ENCODE measurements at places on chromosomes 2 and 18.
A peak's percentile ranks its signal among the peaks of the same experiment; 100 is the strongest.

GRCh38 chr18:74213429-74213828 lies 65.1 kb downstream of the TIMM21 start:
- DNase-seq: no peak

DNA sequence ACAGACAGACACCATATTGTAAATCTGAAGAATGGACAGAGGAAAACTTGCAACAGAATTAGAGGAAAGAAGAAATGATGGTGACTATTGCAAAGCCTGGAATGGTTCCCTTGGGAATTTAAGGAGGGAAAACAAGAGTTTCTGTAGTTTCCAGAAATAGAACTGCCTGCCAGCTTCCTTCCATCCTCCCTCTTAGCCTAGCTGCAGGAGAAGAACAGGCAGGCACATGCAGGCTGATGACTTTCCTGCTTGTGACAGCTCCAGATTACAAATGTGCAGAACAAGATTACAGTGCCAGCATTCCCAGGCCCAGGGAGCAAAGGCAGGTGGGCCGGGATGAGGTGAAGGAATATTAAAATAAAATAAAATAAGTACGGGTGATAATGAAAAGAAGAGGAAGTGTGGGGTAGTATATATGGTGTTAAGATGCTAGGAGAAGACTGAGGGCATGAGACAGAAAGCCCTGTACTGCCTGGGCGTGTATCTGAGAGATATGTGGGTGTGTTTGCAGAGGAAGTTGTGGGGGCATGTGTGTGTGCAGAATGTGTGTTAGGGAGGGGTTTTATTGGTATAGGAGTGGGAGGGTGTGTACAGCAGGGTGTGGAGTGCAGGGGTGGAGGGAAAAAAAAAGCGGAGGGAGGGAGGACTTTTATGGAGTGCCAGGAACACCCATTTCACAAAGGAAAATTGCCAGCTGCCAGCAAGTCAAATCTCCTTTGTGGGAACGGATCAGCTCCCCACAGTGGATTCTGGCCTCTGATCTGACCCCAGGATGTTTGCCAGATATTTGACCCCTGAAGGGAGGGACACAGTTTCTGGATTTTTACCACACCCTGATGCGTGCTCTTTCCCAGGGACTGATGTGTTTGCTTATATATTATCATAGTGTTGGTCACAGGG lies 43.9 kb upstream of the NEMP2 start:
- DNase-seq: peak; percentile 24

DNA sequence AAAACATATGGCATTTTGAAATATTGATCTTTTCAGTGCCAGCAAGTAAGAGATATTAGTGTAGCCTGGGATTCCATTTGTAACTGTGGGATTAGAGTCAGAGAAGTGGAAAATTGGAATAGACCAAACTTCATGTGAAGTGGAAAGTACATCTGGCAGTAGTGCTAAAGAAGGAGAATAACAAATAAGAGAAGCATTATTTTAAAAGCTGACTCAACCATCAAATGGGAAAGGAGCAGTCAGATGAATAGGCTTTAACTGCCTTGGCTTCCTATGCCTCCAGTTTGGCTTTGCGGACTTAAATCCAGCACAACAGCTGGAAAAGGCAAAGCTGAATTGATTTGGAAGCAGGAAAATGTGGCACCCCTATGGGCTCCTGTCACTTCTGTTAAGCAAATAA lies 623.1 kb downstream of the TSN start:
- no peak for DNase-seq

GRCh38 chr2:207926989-207927300 lies 98.4 kb downstream of the PLEKHM3 start:
- no peak for DNase-seq

DNA sequence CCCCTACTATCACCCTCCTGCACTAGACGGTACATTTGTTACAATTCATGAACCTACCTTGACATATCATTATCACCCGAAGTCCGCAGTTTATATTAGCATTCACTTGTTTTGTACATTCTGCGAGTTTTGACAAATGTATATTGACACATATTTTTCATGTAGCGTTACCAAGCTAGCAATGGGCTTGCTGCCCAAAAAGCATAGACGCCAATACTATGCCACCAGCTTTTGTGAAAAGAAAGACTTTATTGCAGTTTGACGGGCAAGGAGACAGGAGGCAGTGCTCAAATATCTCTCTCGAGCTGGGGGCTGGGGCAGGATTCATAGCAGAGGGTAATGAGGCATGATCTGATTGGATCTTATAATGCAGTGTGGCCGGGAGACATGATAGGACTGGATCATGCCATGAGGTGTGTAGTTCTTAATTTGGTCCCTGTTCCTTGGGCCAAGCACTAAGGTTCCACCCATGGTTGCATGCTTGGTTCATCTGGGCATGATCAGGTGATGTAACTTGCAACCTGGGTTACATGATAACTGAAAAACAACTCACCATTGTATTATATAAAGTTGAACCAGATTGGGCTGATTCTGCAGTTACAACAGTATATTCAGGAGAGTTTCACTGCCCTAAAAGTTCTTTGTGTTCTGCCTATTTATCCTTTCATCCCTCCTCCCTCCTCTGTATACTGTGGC lies 162.3 kb downstream of the RTN4 start:
- no peak for DNase-seq

GRCh38 chr18:39886136-39886535 lies 2068.9 kb upstream of the PIK3C3 start:
- no peak for DNase-seq

- no peak for DNase-seq
Measured at GRCh38 chr2:190867212-190867611, 13.4 kb upstream of the GLS start.

DNA sequence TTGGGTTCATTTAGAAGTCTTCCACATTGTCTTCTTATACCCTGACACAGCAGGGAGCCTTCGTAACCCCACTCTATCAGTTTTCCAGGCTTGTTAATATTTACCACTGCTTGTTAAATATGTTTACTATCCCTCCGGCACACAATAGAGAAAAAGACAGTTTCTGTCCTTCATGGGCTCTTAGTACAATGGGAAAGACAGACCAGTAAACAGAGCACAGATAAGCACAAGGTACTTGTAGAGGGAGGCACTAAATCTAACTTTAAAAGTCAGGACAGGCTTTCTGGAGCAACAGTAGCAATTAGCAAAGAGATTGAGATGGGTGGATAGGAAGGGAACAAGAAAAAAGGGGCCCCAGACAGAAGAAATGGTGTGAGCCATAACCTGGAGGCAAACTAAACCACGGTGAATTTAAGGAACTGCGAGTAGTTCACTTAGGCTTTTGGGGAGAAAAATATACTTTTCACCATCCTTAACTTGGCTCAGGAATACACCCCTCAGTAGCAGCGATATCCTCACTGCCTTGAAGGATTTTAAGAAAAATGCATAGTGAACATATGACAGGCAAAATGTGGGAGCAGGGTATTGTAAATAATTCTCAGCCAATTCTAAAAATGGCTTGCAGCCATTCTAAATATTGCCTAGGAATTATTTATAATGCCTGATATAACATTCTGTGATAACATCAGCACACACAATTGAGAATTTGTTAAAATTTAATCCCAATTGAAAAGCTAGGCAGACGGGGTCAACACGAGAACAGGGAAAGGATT lies 383.7 kb downstream of the CDH2 start:
- DNase-seq: no peak

Measured in occipital lobe (tissue), 3 donors.